ENCODE measurements at places on chromosomes 6 and 20.

DNA sequence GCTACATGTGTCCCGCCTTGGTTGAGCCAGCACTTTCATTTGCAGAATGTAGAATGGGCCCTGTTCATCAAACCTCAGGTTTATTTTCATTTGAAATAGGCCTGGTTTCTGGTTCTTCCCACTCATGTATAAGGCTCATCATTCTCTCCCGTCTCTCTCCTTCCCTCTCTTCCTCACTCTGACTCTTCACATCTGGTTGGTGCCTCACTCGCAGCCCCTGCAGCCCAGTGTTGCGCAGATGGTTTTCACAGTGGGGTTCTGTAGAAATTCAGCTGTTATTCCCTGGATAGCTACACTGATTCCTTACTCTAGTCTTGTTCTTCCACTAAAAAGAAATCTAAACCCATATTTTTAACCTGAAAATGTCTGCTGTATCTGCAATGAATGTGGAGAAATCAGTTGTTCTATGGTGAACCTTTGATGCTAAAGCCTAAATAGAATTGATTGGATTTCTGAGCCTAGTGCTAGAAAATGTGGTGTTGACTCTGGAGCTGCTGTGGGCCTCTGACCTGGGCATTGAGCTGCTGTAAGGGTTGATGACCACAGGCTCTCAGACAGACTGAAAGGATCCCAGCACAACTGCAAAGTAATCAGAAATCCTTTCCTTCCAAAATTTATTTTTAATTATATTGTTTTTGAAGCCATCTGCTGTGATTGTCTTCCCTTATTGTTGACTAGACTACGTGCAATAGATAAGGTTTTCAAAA, 150.3 kb downstream of the TMEM242 start:
- DNase-seq: no peak

GRCh38 chr6:106102034-106102433, 15.9 kb downstream of the PRDM1 start:
- no peak for DNase-seq

DNA sequence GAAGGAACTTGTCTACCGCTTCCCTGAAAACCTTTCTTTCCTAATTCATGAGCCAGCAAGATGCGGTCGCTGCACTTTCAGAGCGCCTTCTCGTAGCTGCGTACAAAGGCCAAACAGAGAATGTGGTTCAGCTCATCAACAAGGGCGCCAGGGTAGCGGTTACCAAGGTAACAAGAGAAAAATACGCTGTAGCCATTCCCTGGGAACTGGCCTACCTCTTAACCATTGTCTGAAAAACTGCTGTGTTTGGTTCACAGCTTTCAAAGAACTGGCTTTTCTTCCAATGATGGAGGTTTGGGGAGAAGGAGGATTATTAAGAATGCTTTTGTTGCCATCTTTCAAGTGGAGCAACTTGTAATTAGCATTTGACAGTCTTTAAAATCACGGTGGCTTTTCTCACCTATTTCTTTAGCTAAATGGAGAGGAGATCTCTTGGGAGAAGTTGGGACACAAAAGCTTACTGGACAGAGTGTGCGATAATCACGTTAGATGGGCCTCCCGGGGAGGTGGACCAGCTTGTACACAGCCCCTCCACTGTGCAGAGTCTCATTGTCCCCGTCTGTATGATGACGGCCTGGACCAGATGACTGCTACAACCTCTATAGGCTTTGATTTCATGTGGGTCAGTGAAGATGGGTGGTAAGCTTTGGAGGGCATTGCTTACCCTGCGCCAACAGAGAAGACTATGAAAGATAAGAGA, 71.5 kb downstream of the LYRM2 start:
- no peak for DNase-seq

DNA sequence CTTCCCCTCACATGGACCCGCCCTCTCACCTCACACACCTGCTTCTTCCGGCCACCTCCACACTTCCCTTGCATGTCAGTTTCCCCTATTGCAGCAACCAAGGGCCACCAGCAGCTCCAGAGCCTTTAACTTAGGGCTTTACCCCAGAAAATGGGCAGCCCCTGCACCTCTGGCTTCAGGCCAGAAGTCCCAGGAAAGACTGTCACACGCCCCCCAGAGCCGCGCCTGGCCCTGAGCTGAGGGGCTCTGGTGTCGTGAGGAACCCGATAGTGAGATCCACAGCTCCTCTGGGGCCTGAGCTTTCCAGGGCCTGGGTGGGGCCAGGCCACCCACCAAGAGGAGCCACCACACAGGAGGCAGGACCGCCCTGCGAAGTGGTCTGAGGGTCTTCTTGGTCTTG, 182.4 kb downstream of the DLL1 start:
- DNase-seq: no peak

- no peak for DNase-seq
These were observed 19.6 kb downstream of the RTN4IP1 start for GRCh38 chr6:106609699-106610098.

DNA sequence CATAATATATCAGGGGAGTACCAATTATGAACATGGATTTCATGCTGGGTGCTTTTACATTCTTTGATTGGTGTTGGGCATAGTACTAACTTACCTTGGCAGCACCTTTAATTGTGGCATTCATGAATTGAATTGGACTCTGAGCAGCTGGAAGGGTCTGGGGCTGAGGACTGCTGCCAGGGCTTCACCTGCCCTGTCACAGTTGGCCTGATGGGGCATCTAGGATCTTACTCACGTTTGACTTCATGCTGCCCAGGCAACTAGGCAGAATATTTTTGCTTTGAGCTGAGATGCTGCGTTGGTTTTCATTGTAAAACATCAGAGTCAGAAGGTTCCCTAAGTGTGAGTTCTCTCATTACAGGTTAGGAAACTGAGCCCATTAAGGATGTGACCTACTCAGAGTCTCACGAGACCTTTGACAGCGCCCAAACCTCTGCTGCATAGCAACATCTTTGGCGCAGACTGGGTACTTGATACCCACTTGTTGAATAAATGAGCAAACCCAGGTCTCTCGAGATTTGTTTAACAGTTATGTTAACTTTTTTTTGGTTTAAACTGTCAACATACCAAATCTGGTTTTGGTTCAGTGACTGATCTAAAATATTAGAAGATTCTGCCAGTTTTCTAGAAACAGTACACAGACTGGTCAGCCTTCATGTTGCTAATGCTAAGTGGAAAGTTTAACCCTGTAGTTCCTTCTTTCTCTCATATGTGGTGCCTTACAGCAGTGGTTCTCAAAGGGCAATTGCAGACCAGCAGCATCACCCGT, 104.9 kb downstream of the TCP11 start:
- no peak for DNase-seq

DNA sequence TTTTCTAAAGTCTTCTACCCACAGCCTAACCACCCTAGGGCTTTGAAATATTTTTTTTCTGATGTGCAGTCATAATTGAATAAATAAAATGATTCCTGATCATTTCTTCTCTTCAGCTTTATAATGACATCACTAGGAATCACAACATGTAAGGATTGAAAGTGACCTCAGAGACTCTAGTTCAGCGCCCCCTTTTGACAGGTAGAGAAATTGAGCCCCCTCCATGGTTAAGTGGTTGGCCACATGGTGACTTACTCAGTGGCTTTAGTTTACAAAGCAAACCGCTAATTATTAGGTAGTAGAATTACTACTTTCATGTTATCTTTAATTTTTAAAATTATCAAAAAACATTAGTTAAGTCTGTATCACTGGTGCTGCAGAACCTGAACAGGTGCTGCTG, 13.3 kb upstream of the SLC2A12 start:
- DNase-seq: no peak

- DNase-seq: no peak
These were observed 822 bp downstream of the ELOVL4 start for GRCh38 chr6:79946272-79947190.

- no peak for DNase-seq
These were observed 47.6 kb upstream of the PTGIS start for GRCh38 chr20:49615401-49616153.

- DNase-seq: no peak
These were observed 50.0 kb upstream of the ELMO2 start for GRCh38 chr20:46456255-46457028.

DNA sequence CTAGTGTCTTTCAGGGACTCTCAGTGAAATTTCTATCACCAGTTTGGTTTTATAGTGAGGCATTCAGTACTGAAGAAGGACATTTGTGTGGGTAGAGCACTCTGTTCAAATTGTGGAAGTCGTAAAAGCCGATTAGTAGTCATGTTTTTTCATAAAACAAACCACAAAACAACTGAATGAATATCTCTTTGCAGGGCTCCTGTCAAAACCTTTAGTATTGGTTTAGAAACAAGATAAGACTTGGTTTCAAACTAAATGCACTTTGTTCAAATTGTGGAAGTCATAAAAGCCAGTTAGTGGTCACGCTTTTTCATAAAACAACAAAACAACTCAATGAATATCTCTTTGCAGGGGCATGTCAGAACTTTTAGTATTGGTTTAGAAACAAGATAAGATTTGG, 23.8 kb downstream of the ADGRF4 start:
- no peak for DNase-seq

DNA sequence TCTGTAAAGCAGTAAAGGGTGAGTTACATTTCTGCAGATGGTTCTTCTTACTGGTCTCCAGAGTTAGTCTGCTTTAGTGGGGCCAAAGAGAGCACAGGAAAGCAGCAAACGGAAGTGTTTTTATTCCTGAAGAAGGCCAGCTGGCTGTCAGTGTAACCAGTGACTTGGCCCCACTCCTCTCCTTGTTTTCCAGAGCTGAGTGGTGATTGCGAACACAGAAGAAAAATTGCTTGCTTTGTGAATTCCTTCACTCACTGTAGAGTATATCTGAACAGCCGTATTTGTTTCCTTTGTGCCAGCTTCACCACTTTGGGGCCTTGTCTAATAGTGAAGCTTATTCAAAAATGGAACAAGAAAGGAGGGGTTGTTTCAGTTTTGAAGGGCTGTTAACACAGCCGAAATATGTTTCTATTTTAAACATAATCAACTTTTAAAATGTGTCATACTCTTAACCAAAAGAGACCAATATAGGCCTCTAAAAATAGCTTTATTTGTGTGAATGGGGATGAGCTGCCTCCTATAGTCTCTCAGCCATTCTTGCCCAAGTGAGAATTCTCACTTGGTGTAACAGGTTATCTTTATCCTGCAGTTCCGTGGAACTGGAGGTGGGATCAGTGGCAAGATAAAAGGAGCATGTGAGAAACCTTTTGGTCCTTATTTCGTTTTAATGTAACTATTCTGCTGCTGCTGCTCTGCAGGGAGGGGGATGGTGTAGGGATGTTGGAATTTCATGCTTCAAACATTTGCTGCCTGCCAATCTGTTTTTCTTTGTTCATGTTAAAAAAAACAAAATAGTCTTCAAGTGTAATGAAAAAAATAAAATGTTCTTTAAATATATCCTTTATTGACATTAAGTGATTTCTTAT, 37.8 kb downstream of the ZC2HC1B start:
- no peak for DNase-seq

DNA sequence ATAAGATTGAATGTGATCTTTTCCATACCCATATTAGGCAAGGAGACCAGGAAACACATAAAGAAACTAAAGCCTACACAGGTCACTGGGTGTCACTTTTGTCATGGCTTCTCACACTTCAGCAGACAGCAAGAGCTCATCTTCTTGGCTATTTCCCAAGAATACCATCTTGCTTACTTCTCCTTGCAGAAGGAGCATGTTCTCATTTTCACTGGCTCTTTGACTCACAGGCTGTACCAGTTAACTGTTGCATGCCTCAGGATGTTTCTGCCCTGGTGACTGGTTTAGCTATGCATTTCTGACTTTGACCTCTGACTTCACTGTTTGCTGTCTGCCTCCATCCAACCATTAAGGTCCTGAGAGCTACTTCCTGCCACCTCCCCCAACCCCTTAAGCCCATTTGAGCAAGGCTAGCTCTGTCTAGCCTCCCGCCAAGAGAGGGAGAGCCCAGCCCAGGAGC, 40.3 kb upstream of the OGFRL1 start:
- DNase-seq: no peak

GRCh38 chr20:49448917-49449316, 33.6 kb downstream of the KCNB1 start:
- DNase-seq: no peak

GRCh38 chr20:3032624-3033023, 10.8 kb upstream of the GNRH2 start:
- no peak for DNase-seq

- no peak for DNase-seq
These were observed 247.0 kb downstream of the ESR1 start for GRCh38 chr6:152054441-152054840.

- peak; percentile 14 for DNase-seq
These were observed 25.2 kb upstream of the C20orf204 start for GRCh38 chr20:64010711-64011237.

DNA sequence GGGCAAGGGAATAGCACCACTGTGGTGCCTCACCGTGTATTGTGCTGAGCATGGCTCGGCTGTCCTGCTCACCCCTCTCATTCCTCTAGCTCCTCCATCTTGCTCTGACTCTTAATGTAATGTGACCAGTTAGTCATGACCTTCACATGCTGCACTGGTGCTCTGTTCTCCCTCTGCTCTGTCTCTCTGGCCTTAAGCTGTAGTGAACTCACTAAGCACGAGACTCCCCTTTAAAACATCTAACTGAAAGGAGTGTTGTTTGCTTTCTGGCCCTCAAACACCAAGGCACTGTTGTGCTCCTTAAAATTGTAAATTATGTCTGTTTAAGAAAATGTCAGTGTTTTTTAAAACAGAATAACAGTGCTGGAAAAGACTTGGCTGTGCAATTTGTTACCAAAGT, 140.4 kb downstream of the HDGFL1 start:
- no peak for DNase-seq

- DNase-seq: no peak
These were observed 223.0 kb downstream of the BCKDHB start for GRCh38 chr6:80329496-80329895.

DNA sequence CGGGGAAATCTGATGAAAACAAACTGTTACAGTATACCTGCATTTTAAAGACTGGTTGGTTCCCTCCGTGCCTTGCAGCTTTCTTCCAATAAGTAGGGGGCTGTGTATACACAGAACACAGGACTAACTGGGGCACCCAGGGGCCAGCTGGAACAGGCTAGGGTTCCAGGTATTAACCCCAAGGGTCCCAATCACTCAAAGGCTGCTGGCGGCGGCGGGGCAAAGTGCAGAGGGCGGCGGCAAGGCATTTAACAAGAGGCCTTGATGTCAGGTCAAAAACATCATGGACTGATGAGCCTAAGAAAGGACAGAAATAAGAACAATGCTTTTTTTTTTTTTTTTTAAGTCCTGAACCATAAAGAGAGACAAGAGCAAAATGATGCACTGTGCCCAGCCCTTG, 2.5 kb downstream of the PMEPA1 start:
- DNase-seq: no peak

Data from fibroblast of skin of left biceps (primary cell).